ENCODE measurements at places on chromosomes 16 and 17. TPM values are rescaled to one million over a fixed set of nuclear protein-coding genes. Genes with fewer than 3 reads are reported as not detected.

C16orf92 gene
- not detected for polyA plus RNA-seq

KIF18B gene
- polyA plus RNA-seq: 0.20 TPM

- no peak for DNase-seq
Measured at GRCh38 chr17:58593123-58593522, 78.7 kb upstream of the MTMR4 start.

DNA sequence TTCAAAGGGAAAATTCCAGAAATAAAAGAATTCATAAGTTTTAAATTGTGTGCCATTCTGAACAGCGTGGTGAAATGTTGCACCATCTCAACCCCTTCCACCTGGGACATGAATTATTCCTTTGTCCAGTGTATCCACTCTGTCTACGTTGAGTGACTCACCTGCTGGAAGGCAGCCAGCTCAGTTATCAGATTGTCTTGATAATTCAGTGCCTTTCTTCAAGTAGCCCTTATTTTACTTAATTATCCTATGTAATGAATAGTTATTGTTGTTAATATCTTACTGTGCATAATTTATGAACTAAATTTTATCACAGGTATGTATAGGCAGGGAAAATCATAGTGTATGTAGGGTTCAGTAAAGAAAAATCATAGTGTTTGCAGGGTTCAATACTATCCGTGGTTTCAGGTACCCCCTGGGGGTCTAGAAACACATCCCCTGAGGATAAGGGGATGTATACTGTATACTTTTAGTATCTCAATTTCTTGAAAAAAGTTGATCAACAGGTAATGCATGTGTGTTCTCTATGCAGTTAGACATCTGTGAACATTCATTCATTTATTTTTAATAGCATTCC is 7.7 kb upstream of the PCTP start:
- DNase-seq: peak; percentile 71

DNA sequence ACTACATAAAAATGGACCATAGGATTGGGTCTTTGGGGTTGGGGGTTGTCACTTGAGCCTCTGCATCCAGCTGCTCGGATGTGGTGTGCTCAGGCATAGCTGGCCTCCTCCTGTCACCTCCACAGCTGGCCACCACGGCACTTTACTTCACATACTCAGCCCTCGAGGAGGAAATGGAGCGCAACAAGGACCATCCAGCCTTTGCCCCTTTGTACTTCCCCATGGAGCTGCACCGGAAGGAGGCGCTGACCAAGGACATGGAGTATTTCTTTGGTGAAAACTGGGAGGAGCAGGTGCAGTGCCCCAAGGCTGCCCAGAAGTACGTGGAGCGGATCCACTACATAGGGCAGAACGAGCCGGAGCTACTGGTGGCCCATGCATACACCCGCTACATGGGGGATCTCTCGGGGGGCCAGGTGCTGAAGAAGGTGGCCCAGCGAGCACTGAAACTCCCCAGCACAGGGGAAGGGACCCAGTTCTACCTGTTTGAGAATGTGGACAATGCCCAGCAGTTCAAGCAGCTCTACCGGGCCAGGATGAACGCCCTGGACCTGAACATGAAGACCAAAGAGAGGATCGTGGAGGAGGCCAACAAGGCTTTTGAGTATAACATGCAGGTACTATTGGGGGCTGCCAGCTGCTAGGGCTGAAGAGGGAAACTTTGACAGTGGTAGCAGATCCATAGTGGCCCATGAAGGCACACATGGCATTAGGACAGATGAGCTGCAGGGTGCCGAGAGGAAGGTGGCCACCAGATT is 30.8 kb downstream of the CDIP1 start:
- no peak for DNase-seq

- DNase-seq: no peak
Measured at GRCh38 chr16:51535591-51535990, 384.5 kb upstream of the SALL1 start.

GRCh38 chr17:46178550-46179214 is 14.5 kb downstream of the KANSL1 start:
- DNase-seq: no peak

DNA sequence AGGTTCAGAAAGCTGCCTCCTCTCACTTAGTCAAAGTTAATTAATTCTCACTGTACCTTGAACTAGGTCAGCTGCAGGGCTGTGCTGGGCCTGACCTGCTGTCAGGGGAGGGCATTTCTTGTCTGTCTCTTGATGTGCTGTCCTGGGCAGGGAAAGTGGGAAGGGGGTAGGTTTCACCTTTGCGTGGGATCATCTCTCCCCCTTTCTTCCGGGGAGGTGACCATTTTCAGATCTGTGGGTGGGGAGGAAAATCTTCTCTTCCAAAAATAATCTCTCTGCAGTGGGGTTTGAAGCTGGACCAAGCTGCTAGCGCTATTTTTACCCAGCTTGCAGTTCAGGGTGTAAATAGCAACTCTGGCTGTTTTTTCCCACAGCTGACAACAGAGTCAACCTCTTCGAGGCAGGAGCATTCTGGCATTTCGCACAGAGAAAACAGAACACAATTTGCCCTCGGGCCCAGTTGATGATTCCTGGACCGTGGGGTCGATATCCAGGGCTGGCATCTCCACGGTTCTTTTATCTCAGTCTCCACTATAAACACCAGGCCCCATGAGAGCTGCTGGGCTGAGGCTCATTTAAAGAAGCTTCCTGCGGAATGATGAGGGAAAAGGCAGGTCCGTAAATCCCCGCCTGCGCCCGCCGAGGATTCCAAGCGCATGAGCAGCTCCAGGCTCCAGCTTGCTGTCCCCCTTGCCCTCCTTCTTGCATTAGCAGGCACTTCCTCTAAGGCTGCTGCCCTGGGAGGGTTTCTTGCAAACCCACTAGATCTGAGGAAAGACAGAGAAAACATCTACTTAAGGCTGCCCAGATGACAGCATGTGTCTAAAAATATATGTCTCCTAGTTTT is 93.9 kb downstream of the YPEL2 start:
- peak; percentile 24 for DNase-seq

- no peak for DNase-seq
Measured at GRCh38 chr17:76027159-76027839, at the start of gene EVPL. TSS of gene EVPL (minus strand) at chr17:76027306. CDS start at chr17:76027198, 108 bp downstream.

DNA sequence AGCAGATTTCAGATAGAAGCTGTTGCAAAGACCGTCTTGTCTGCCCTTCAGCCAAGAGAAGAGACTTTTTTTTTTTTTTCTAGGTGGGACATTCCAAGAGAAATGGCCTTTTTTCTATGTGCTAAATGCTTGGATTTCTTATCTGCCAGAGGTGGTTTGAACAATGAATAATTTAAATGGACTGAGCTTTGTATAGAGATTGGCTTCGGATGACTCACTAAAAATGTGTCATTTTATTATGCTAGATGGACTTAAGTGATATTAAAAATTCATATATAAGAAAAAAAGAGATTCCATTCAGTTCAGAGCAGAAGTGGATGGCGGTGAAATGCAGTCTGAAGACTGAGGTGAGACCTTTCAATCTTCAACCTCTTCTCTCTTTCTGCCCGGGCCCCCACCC is 58.4 kb downstream of the MEAK7 start:
- no peak for DNase-seq

DNA sequence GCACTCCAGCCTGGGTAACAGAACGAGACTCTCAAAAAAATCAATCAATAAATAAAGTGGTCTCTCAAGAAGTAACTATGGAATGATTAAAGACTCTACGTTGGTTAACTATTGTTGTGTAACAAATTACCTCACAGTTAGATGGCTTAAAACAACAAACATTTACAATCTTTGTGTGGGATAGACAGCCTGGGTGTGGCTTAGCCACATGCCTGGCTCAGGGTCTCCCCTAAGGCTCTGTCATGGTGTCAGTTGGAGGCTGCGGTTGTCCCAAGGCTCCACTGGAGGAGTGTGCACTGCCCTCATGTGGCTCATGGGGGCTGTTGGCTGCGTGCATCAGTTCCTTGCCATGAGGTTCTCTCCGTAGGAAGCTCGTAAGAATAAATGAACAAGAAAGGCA is 294.5 kb downstream of the SNX29 start:
- no peak for DNase-seq

DNA sequence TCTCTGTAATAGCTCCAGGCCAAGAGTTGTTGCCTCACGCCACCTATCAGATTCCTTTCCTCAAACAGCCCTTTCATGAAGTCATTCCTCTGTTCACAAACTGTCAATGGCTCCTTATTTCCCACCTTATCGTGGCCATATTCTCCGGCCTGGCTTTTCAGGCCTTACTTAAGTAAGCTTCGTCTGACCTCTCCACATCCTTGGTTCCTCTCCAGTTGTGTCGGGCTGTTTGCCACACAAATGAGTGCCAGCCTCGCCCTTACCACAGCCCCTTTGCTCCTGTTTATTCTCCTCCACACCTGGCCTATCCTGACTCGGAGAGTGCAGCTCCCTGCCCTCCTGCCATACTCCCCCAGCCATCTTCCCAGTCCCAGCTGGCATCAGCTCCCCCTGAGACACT is 2.0 kb downstream of the TP53I13 start:
- DNase-seq: no peak

GRCh38 chr16:57842601-57843000 is 40.3 kb upstream of the KIFC3 start:
- no peak for DNase-seq

All from adrenal gland (tissue), 19 donors.